CD4-positive, alpha-beta T cell treated with Interleukin-21 for 1 hour (primary cell): ENCODE measurements at places on chromosomes 16 and 17.

DNA sequence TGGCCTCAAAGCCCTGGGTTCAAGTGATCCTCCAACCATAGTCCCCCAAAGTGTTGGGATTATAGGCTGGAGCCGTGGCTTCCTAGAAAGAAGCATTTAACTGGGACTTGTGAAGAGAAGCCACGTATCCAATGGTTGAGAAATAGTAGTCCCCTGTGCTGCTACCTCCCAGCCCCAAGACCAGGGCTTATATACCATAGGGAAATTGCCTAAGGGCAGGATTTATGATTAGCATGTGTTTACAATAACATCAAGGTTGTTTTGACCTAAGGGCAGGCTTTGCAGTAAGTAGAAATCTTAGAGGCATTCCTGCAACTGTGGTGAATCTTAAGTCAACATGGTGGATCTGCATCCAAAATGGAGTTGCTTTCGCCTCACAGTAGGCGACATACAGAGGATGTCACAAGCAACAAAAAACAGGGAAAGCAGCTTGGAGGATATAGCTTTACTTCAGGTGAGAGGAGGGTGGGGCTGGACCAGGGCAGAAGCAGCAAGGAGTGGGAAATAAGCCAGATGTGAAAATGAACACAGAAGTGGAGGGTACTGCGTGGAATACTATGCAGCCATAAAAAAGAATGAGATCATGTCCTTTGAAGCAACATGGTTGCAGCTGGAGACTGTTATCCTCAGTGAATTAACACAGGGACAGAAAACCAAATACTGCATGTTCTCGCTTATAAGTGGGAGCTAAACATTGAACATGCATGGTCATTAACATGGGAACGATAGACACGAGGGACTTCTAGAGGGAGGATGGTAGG is 18.7 kb upstream of the NSMCE1 start:
- no peak for DNase-seq

GRCh38 chr17:7137171-7137943 is 22.7 kb upstream of the ASGR2 start:
- DNase-seq, result no peak

GRCh38 chr16:46768809-46769208 is 20.7 kb upstream of the MYLK3 start:
- DNase-seq, result no peak

DNA sequence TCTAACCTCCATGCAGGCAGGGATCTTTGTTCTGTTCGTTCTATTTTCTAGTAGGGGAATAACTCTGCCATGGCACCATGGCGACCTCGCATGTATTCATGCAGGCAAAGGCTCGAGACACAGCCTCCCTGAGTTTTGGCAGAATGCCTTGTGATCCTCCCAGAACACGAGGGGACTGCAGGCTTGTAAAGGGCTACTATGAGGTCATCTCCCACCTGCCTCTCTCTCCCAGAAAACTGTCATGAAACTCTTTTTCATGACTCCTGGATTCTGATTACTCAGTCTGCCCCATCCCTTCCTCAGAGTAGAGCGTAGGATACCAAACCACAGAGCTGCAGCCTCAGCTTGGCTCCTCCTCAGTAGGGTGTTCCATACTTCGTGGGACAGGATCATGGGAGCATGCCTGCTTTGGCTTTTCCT is 64.3 kb downstream of the IGF2BP1 start:
- no peak for DNase-seq

- DNase-seq, result no peak
Measured at GRCh38 chr17:11538366-11538765, 59.9 kb upstream of the DNAH9 start.

DNA sequence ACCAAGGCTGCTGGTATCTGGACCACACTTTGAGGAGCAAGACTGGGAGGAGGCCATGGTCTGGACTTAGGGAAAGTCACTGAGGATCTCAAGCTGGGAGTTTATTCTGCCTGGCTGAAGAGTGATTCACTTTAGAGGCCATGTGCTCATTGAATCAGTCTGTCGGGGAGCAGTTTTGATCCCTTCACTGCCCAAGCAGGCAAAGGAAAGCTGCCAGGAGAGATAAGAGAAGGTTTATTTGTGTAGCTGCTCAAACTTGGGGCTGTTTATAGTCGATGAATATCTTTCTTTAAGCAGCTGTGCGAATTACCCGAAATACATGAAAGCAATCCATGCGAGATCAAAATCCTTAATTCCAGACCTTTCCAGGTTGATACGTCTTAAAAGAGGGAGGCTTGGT is 544.4 kb upstream of the EEF2KMT start:
- DNase-seq, result no peak

DNA sequence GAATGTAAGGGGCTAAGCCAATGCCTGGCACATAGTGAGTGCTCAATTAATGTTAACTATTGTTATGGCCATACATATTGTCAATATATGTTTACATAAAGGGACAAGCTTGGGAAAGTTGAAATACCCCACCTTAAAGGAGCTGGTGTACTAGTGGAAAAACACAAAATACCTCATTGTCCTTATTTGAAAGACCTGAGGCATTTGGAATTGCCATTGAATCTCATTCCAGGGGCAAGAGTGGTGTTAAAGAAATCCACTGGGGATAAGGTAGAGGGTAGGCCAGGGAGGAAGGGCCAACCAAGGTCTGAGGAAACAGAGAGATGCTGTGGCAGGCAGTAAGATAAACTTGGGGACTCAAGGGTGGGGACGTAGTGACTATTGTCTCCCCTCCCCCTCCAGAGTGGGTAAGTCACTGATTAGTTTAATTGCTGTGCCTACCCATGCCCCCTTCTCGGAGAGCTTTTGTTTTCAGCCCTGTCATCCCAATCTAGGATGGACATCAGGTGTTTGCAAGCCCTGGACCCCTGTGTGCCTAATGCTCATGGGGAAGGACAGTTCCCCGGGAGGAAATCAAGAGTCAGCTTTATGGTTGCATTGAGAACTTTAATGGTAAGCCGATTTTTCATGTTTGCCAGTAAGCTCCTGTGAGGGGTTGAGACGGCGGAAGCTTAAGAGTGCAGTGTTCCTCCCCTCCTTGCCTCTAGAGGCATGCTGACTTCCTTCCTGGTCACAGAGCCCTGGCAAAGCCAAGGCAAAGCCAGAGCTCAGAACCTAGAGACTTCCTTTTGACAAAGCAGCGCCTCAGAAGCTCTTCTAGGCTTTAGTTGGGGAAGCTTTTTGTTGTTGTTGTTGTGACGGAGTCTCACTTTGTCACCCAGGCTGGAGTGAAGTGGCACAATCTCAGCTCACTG is 2.5 kb upstream of the HEATR9 start:
- peak; percentile 39 for DNase-seq

- no peak for DNase-seq
Measured at GRCh38 chr16:86410081-86410480, 100.2 kb upstream of the FOXF1 start.

- DNase-seq, result no peak
Measured at GRCh38 chr17:57685499-57686132, 59.5 kb downstream of the CCDC182 start.

- DNase-seq, result no peak
Measured at GRCh38 chr17:66021757-66022156, 170.2 kb downstream of the CEP112 start.

- peak; percentile 14 for DNase-seq
Measured at GRCh38 chr16:87953308-87954215, 2.3 kb downstream of the BANP start.

- no peak for DNase-seq
Measured at GRCh38 chr17:76307966-76308338, at the start of gene QRICH2. QRICH2 (minus strand) TSS chr17:76308276; CDS start chr17:76307998, 278 bp downstream.

GRCh38 chr17:55717898-55718735 is 4.5 kb downstream of the TMEM100 start:
- DNase-seq, result peak; percentile 53

GRCh38 chr17:79952265-79952877 is 83.3 kb downstream of the TBC1D16 start:
- DNase-seq, result no peak

DNA sequence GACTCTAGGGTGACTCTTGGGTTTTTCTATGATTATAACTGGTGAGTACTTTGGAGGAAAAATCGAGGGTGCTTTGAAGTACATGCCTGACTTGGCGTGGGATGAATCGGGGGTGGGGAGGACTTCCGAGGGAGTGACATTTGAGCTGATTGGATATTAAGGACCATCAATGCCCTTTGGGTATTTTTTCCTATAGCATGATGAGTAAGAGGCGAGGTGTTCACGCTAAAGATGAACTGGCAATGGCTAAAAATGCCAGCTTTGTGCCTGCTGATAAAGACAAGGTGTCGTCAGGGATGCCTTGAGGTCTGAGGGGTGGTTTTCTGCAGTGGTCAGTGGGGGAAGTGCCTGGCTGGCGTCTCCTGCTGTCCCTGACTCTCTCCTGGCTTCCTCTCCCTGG is 25.3 kb downstream of the USP43 start:
- DNase-seq, result no peak

DNA sequence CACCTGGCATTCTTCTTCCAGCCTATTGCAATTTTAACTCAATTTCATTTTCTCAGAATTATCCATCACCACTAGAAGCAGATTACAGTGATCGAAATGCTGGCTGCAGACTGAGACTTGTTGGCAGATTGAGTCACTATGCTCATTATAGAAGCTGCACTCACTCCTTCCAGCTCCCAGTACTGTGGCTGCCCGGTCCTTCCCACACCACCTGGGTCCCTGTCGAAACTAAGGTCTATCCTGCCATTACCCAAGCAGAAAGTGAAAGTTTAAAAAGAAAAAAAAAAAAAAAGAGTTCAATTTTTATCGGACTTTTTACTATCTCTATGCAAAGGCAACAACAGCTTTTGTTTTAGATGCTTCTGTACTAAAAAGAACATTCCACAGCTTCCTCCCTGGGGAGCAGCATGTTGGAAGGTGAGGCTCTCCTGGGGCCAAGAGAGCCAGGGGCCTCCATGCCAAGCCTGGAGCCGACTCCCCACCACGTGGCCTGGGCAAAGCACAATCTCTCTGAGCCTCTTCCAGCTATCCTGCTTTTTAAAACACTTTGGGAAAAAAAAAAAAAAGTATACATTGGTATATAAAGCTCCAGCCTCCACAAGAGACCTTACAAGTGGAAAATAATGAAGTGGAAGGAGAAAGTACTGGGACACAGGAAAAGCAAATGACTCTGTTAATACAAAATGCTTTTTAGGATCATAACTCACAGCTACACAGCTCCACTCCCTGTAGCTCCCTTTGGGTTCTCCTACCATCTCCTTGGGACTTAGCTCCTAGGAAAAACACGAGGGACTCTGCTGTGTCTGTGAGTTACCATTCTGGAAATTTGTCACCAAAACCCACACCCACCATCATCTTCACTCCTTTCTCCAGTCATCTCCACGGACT is 77.8 kb downstream of the USP31 start:
- no peak for DNase-seq

DNA sequence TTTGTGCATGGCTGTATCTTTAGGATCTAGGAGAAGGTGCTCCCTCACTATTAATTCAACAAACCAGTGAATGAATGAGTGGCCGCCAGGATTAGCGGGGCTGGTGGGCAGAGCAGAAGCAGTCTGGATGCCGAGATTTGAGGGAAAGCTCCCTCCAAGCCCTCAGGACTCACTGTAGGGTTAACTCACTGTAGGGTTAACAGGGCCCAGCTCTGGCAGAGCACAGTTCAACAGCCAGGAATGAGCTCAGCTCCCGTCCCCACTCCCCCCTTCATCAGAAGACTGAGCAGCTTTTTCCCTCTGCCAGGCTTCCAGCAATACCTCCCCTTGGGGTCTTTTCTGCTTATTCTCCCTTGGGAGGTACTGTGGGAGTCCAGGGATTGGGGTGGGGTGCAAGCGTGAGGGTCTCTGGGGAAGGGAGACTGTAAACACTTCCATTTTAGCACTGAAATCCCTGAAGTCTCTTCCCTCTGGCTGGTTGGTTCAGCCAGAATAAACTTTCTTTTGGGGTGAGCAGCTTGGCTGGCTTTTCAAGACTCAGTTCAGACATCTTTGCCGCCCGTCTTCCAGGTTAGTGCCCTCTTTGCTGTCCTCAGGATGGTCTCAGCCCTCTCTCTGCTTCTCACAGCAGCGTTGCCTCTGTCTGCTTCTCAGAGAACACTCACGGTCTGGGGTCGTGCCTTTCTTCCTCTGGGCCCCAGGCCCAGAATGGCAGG is 53.7 kb upstream of the WSB1 start:
- DNase-seq, result no peak

GRCh38 chr16:82750068-82750467 is 123.3 kb downstream of the CDH13 start:
- no peak for DNase-seq

DNA sequence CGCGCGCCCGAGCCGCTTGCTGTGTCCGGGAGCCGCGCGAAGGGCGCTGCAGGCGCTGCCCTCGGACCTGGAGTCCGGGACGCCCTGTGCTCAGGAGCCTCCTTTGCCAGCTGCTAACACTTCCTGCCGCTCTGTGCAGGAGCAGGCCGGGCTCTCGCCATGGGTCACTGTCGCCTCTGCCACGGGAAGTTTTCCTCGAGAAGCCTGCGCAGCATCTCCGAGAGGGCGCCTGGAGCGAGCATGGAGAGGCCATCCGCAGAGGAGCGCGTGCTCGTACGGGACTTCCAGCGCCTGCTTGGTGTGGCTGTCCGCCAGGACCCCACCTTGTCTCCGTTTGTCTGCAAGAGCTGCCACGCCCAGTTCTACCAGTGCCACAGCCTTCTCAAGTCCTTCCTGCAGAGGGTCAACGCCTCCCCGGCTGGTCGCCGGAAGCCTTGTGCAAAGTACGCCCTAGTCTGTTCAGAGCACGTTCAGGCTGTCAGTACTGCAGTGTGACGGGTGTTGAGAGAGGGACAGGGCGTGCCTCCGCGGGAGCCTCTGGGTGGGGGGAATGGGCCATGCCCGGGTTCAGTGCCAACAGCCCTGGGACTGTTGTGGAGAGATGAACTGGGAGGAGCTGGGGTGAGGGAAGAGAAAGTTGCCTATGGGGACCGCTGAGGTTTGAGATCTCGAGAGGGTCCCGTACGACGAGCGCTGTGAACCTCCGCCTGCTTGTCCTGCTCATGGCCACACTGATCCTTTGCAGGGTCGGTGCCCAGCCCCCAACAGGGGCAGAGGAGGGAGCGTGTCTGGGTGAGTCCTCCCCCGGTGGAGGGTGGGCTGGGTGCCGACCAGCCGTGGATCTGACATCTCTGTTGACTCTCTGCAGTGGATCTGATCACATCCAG is 1.3 kb downstream of the ZNF276 start:
- DNase-seq, result peak; percentile 81

DNA sequence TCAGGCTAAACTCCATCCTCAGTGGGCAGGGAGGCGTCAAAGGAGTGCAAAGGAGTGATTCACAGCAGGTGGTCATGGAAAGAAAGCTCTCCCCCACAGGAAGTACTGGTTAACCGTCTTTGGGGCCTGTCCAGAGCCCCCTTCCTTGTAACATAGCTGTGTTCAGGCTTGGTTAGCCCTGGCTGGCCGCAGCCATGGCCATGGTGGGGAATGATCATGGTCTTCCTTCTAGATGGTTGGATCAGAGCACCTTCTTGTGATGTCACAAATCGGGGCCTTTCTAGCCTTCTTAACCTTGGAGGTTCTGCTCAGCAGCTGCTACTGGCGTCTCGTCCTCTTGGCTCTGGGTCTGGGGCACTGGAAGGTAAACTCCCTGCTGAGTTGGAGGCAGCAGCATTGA is 15.8 kb downstream of the NKD1 start:
- no peak for DNase-seq
